Suppressor macrophage treated with lipopolysaccharide for 1 hour (primary cell): ENCODE measurements at places on chromosomes 13 and 19.

- DNase-seq: no peak
These were observed 10.7 kb upstream of the CACNG6 start for GRCh38 chr19:53980539-53981375.

GRCh38 chr19:28694812-28695211, 518.1 kb downstream of the UQCRFS1 start:
- DNase-seq: no peak

- DNase-seq: no peak
These were observed 305.1 kb upstream of the SLC10A2 start for GRCh38 chr13:103371271-103371670.

- no peak for DNase-seq
These were observed 31.7 kb upstream of the C1QTNF9B start for GRCh38 chr13:23928985-23929384.

DNA sequence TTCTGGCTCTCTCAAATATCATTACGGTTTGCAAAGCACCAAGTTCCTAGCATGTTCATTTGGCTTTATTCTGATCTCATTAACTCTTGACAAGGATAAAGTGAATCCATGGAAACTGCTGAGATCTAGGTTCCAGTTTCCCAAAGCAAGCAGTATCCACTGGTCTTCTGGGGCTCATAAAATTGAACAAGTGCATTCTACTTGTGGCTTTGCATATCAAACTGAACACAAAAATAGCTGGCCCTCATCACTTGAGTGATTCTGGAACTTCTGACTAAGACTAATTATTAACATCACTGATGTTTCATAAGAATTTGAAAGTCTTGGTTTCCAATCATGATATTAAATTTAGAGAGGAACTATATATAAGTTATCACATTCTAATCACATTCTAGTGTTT, 6.3 kb upstream of the KCTD12 start:
- DNase-seq: no peak

GRCh38 chr13:46605825-46606554, 53.0 kb downstream of the LRCH1 start:
- DNase-seq: peak; percentile 96
